ENCODE measurements at places on chromosomes 6 and 20.
A peak's percentile ranks its signal among the peaks of the same experiment; 100 is the strongest.

- DNase-seq, result peak; percentile 100
Observed at GRCh38 chr20:58102261-58102660, 126.2 kb downstream of the ANKRD60 start.

GRCh38 chr6:137493218-137494038 lies 766 bp downstream of the OLIG3 start:
- no peak for DNase-seq

DNA sequence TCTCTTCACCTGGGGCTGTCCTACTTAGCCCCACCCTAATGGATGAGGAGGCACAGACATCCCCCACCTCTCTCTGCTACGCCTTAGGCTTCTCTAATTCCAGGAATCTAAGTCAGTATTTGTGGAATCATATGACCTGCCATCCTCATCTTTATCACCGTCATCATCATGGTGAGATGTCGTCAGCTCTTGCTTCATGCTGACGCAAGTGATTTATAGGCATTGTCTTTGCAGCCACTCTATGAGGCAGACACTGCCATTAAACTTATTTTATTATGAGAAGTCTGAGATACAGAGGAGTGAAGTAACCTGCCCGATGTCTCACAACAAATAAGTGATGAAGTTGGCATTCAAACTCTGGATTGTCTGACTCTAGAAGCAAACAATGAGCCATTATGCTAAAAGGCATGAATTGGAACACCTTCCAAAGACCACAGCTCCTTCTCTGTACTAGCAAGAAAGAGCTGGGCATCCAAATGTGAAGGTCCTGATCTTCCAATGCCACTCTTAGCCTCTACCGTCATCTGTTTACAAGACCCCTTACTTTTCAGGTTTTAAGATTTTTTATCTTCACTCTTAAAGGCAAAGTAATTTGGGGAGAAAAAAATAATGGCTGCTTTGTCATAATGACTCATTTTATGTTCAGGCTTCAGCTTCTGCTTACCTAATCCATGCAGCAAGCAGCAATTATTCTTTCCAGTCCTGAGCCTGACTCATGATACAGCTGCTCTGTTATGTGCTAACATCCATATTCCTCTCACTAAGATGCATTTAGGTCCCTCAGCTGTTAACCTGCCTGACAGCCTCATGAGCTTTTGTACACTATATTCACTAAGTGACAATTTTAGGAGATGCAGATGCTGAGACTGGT lies 113.7 kb upstream of the BCLAF1 start:
- DNase-seq, result peak; percentile 76

- DNase-seq, result no peak
Observed at GRCh38 chr20:20567712-20568111, 144.7 kb downstream of the RALGAPA2 start.

DNA sequence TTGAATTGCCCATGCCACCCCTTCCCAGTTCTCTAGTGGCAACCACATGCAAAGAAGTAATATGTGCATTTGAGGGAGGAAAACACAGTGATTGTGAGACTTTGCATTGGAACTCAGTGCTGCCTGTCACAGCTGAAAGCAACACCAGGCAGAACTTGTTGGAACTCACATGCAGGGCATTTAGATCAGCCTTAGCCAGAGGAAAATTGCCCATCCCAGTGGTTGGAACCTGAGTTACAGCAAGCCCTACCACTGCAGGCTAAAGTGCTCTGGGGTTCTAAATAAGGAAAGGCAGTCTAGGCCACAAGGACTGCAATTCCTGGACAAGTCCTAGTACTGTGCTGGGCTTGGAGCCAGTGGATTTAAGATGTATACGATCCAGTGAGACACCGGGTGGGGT lies 245.3 kb upstream of the UFL1 start:
- no peak for DNase-seq

- no peak for DNase-seq
Observed at GRCh38 chr6:121732641-121733040, 297.2 kb downstream of the GJA1 start.

GRCh38 chr6:166830185-166830890 lies 126.0 kb downstream of the RNASET2 start:
- no peak for DNase-seq

GRCh38 chr6:19806971-19807396 lies 30.2 kb upstream of the ID4 start:
- no peak for DNase-seq

DNA sequence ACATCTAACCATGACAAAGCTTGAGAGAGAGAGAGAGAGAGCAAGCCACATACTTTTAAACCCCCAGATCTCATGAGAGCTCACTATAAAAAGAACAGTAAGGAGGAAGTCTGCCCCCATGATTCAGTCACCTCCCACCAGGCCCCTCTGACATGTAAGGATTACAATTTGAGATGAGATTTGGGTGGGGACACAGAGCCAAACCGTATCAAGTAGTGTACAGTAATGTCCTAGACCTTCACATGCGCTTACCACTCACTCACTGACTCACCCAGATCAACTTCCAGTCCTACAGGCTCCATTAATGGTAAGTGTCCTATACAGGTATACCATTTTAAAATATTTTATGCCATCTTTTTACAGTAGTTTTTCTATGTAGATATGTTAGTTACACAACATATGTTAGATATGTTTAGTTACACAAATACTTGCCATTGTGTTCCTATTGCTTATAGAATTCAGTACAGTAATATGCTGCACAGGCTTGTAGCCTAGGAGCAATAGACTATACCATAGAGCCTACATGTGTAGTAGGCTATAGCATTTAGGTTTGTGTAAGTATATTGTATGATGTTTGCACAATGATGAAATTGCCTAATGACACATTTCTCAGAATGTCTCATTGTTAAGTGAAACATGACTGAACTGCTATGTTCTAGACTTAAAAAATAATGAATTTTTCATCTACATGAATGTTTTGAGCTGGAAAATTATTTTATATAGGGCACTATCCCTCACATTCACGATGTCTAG lies 11.7 kb downstream of the TSPYL1 start:
- no peak for DNase-seq

DNA sequence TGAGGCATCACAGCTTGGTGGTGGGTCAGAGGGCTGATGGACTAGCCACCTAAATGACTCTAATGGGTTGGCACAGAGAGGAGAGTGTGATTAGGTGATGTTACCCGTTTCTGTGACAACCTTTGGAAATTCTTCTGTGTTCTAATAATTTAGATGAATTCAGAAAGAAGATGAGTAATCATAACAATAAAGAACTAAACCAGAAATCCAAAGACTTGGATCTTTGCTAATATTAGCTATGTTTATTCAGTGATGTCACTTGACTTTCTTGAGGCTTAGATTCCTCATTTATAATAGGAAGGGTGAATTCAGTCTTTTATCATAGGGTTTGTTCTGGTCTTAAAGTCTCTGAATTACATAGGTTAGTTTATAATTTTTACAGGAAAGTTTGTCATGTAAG lies 19.9 kb downstream of the CRYBG1 start:
- DNase-seq, result no peak

DNA sequence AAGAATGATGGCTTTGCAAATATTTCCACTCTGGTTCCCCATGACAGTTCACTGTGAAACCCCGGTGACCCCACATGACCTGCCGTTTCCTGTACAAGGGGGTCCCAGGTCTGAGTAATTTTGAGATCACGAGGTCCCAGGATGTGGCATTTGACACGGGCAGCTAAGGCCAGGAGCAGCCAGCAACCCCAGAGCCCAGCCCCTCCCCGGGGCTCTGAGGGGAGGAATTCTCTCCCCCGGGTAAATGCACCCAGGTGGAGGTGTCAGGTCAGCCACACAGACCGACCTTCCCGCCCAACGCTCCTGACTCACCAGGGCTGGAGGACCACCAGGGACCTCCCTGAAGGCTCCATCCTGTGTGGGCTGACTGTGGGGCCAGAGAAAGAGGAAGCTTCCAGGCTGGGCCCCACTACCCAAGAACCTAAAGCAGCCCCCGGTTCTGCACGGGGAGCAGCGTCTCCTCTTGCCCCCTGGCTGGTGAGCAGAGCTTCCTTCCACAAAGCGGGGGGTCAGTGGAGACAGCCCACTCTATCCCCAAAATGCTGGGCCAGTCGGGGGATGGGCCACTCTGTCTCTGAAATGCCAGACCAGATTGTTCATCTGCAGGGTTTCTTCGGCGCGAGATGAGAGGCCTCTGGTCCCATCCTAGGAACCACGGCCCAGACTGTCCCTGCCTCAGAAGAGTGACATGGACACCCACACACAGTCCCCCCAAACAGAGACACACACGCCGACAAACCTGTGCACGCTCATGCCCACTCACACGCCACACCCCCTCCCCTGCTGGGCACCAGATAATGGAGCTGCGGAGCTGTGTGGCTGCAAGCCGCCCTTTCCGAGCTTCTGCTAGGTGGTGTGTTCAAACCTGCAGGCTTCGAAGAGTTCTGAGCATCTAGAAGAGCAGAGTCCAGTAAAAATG lies 23.4 kb upstream of the SLCO4A1 start:
- DNase-seq, result peak; percentile 75

DNA sequence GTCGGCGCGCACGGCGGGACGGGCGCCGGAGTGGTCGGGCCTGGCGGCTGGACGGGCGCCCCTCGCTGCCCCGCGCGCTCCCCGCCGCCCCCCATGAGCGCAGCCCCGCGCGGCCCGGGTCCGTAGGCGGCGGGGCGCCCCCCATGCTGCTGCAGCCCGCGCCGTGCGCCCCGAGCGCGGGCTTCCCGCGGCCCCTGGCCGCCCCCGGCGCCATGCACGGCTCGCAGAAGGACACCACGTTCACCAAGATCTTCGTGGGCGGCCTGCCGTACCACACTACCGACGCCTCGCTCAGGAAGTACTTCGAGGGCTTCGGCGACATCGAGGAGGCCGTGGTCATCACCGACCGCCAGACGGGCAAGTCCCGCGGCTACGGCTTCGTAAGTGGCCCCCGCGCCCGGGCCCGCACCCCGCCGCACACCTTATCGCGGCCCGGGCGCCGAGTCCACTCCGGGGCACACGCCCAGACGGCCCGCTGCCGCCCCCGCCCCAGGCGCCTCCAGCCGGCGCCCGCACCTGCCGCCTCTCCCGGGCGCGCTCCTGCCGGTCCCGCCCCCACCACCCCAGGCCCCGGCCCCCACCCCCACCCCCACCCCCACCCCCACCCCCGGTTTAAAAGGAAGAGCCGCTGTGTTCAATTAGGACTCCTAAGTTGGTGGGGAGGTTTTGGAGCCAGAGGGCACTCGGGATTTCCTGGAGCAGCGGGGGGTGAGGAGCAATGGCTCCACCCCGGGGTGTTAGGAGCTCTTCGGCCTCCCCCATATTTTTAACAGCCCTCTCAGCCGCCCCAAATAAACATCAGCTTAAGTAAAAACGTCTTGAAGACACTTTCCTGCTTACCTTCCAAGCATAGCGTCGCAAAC lies 474 bp downstream of the RBM38 start:
- DNase-seq, result peak; percentile 29

DNA sequence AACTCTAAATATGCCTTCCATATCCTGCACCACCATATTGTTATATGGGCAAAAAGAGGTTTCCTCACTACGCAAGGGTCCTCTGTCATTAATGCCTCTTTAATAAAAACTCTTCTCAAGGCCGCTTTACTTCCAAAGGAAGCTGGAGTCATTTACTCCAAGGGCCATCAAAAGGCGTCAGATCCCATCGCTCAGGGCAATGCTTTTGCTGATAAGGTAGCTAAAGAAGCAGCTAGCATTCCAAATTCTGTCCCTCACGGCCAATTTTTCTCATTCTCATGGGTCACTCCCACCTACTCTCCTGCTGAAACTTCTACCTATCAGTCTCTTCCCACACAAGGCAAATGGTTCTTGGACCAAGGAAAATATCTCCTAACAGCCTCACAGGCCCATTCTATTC lies 30.3 kb upstream of the ZBTB22 start:
- no peak for DNase-seq

DNA sequence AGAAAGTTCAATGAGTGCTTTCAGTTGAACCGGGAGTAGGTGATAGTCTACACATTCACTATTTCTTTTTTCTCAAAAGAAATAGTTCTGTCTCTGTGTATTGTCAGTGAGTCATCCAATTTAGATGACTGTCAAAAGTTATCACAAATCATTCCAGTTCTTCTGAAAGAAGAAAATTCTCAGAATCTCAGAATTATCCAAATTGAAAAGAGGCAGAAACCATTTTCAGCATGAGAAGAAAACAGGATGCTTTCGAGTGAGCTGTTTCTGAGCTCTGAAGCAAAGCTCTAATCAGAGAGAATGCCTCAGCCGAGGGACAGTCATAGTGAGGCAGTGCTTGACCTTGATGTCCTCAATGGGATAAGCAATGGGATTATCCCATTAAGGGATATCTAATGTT lies 97.9 kb downstream of the HUS1B start:
- no peak for DNase-seq

- DNase-seq, result no peak
Observed at GRCh38 chr6:25043892-25044291, 108.1 kb upstream of the RIPOR2 start.

GRCh38 chr6:36201612-36202011 lies 5.1 kb downstream of the BRPF3 start:
- DNase-seq, result no peak

DNA sequence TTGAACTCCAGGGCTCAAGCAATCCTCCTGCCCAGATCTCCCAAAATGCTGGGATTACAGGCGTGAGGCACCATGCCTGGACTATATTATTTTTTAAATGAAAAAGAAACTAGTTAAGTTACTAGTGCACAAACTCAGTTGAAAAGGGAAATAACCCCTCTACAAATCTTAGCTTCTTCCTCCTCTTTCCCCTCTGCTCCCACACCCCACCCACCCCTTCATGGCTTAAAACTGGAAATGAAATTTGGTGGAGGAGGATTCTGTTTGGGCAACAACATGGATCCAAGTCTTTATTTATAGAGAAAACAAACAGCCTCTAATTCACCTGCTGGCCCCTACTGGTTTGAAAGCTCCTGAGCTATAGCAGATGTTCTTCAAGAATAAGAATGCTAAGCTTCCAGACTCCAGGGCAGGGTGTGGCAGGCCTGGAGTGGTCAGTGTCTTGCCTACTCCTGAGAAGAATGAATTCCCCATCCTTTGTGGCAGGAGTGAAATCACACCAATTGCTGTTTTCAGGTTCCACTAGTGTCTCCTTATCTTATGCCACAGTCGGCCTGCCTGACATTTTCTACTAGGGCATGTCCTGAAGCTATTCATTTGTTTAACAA lies 73.5 kb downstream of the ZFP64 start:
- no peak for DNase-seq

- peak; percentile 57 for DNase-seq
Observed at GRCh38 chr20:1332749-1333300, 3.9 kb upstream of the SDCBP2 start.

DNA sequence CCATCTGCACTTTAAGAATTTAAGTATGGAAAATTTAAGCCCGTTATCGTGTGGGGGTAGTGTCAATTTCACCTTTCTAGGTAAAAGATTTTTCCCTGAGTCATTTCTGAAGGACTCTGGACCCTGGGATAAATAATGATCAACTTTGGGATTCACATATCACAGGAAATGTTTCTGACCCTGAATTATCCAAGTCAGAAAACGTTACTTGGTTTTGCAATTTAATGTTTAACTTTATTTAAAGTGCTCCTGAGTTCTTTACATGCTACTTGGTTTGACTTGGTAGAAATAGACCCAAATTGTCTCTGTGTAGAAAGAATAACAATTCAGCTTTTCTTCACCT lies 1.5 kb upstream of the SLC17A3 start:
- no peak for DNase-seq

- DNase-seq, result peak; percentile 81
Observed at GRCh38 chr6:129641344-129641743, 68.6 kb downstream of the ARHGAP18 start.
